Osteocyte (in vitro differentiated cells): ENCODE measurements at places on chromosomes 13 and 19. TPM values are rescaled to one million over a fixed set of nuclear protein-coding genes. Genes with fewer than 3 reads are reported as not detected.

THSD1 gene
- 3.1 and 3.7 TPM in 2 replicates for total RNA-seq

MFSD12 gene
- 85.5 and 91.7 TPM in 2 replicates for total RNA-seq

FCGBP gene
- total RNA-seq = 0.21 and 0.38 TPM in 2 replicates

KASH5 gene
- not detected in 2 replicates for total RNA-seq

FFAR2 gene
- not detected in 2 replicates for total RNA-seq
